ENCODE measurements at places on chromosomes 16 and 17. TPM values are rescaled to one million over a fixed set of nuclear protein-coding genes. Genes with fewer than 3 reads are reported as not detected.

SLC4A1 gene
- total RNA-seq: not detected

RHBDL3 gene
- total RNA-seq: 0.20 TPM

TERB1 gene
- 0.20 TPM for total RNA-seq

KRTAP4-5 gene
- not detected for total RNA-seq

- no peak for DNase-seq
Observed at GRCh38 chr17:45338996-45339535, 22.2 kb upstream of the MAP3K14 start.

DNA sequence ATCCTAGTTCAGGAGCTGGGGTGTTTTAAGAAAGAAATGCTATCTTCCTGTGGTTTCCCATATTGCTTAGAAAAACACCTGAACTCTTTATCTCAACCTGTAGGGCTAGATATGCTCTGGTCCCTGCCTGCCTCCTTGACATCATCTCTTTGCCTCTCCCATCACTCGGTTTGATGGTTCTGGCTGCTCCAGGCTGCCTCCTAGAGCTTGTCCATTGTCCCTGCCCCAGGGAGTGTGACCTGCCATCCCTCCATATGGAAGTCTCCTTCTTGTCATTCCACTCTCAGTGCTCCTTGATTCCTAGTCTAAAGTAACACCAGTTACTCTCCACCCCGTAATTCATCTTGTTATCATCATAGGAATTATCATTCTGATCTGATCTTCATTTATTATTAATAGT, 369.0 kb upstream of the EEF2KMT start:
- no peak for DNase-seq

DNA sequence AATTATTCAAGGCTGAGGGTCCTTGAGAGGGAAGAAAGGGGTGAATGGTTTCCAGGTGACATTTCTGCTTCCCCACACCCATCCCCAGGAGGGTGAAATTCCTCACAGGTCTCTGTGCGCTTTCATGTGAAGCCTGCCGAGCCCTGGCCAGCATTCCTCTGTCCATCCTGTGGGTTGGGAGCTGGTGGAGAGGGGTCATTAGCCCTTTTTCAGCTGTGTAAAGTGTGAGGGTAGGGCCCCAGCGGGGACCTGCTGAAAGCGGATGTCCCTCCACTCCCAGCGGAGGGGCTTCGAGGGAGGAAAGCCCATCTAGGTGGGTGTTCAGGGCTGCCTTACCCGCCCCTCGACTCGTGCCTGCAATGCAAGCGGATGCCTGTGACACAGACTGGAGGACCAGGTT, 53.3 kb upstream of the DLX4 start:
- no peak for DNase-seq

GRCh38 chr17:79217473-79218135, 143.0 kb downstream of the ENGASE start:
- no peak for DNase-seq

GRCh38 chr17:44219108-44219615, 313 bp downstream of the UBTF start:
- peak; percentile 62 for DNase-seq

GRCh38 chr16:191831-192230, 11.6 kb downstream of the HBQ1 start:
- DNase-seq: no peak

- no peak for DNase-seq
Observed at GRCh38 chr16:86428729-86429517, 81.4 kb upstream of the FOXF1 start.

- no peak for DNase-seq
Observed at GRCh38 chr17:39852239-39852638, 11.9 kb downstream of the IKZF3 start.

DNA sequence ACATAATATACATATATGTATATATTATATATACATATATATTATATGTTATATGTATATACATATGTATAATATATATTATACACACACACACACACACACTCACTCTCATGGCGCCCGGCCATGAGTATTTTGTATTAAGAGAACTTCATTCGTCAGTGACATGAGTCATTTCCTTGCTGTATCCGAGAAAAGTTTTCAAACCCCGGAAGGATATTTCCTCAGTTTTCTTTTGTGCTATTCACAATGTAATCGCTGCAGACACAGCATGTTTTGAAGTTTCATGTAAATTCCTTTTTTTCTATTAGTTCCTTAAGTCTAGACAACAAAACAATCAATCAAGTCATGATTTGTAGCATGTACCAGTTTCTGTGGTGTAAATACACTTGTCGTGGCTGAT, 33.3 kb downstream of the OR1D5 start:
- DNase-seq: no peak
